ENCODE measurements at places on chromosomes 11 and 22.

DNA sequence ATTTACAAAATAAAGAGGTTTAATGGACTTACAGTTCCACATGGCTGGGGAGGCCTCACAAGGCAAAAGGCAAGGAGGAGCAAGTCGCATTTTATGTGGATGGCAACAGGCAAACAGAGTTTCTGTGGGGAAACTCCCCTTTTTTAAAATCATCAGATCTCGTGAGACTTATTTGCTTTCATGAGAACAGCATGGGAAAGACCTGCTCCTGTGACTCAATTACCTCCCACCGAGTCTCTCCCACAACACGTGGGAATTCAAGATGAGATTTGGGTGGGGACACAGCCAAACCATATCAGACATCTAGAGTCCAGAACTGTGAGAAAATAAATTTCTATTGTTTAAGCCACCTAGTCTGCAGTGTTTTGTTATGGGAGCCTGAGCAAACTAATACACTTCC, 80.8 kb downstream of the ME3 start:
- no peak for DNase-seq

DNA sequence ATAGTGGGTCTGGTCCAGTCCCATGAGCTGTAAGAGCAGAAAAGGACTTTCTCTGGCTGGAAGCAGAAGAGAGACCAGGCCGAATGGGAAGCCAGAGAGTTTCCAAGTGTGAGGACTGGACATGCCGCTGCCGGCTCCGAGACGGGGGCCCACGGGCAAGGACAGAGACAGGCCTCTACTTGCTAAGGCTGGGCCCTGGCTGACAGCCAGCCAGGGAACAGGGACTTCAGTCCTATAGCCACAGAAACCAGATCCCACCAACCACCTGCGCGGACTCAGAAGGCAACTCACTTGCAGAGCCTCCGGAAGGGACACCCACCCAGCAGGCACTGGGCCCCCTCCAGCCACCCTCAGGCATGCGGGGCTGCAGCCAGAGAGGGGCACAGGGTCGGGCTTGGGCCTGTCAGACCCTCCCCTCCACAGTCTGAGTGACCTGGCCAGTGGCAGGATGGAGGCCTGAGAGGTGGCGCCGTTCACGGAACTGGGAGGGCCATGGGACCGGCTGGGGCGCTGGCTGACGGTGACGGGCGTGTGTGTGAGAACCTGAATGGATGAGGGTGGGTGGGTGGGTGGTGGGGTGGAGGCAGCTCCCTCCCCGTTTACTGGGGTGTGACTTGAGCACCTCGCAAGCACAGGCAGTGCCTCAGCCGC, 47.8 kb upstream of the A4GALT start:
- DNase-seq, result no peak

- DNase-seq, result no peak
These were observed 72.1 kb upstream of the TIMP3 start for GRCh38 chr22:32729412-32729811.

DNA sequence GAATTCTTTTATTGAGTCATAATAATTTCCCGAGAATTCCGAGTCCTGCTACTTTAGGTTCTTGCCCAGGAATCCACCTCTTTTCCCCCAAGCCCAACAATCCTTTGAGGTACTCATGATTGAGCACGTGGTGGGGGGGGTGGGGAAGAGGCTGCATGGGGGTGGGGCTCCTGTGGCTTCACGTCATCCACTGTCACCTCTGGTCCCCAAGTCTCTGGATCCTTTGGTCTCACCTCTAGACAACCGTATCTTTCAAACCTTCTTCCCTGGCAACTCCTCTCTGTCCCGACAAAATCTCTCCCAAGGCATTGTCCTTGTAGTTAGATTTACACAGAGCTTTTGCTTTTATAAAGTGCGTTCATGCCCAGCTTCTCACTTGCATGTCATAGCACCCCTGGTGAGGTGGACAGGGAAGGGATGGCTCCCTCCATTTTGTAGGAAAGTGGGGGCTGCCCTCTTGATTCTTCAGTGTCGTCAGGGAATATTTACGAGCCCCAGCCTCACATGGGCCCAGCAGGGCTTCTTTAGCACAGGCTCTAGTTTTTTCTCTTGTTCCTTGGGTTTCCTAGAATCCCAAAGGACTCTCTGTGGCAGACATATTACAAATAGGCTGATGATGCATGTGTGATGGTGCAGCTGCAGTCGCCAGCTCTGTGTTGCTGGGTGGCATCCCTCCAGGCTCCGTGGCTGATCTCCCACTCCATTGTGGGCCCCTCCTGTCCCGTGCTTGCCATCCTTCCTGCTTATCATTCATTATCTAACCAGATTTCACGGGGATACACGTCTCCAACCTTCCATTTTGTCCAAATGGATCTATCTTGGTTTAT, 8.4 kb downstream of the UCP3 start:
- DNase-seq, result no peak

- DNase-seq, result no peak
These were observed 20.5 kb upstream of the SORL1-AS1 start for GRCh38 chr11:121473064-121473777.

Data from neural crest cell (in vitro differentiated cells).